Mesothelial cell of epicardium (in vitro differentiated cells): ENCODE measurements at places on chromosomes 11 and 22.

GRCh38 chr11:130779943-130780342 lies 136.3 kb downstream of the SNX19 start:
- DNase-seq = no peak

DNA sequence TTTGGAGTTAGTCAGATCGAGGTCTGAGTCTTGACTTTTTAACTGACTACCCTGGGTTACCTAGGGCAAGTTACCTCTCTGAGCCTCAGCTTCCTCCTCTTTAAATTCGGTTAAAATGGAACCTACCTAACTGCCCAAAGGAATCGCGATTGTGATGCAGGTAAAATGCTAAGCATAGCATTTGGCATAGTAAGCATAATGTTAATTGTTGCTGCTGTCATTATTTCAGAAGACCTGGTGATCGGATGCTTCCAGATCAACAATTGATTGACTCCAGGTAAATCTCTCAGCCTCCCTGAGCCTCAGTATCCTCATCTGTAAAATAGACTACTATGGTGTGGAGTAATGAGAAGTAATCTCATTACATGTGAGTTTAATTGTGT lies 550 bp upstream of the SLC43A1 start:
- DNase-seq = no peak

DNA sequence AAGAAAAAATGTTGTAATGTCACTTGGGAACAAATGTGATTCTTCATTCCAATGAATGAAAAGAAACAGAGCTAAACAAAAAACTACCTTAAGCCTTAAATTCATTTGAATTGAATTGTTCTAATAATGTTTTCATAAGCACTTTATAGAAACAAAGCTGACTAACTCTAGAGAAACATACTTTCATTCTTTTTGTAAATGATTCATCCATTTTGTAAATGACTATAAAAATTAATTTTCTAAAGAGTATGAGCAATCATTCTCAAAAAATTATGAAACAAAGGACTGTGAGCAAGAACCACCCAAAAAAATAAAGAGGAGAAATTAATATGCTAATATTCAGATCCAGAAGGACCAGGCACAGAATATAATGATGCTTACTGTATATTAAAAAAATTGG lies 986.5 kb upstream of the CHORDC1 start:
- no peak for DNase-seq

DNA sequence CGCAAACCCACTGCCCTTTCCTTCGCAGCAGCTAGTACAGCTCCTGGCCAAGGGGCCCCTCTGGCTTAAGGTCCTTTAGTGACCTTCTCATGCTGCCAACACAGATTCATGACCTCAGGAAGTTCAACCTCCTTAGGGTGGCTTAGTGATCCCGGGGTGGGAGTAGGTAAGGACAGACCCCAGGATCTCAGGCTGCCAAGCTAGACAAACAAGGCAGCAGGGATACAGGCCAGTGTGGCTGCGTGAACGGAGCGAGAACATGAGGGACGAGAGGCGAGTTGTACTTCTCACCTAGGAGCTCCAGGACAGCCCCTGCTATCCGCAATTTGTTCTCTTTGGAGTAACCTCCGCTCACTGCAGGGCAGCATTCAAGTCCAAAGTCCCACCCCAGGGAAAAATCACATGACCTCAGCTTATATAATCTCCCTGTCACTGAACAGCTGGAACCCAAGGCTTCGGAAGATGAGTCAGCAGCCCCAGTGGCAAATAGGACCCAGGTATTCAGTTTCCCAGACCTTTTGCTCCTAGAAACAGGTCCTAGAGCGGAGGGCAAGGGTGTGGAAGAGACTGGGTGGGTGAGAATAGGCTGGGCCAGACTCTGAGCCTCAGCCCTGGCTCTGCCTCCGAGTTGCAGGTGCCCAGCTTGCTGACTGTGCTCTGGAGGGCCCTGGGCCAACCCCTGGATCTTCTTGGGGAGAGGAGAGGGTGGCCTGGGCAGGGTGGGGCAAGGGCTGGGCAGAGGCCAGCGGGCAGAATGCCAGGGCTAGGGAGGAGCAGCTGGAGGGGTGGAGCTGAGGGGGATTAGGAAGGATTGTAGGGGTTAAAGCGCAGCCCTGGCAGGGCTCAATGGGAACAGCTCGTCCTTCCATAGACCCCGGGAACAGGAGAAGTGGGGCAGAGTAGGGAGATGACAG lies 13.1 kb downstream of the USP2 start:
- DNase-seq = no peak

- no peak for DNase-seq
Measured at GRCh38 chr22:19848298-19849224, 6.1 kb downstream of the GNB1L start.

DNA sequence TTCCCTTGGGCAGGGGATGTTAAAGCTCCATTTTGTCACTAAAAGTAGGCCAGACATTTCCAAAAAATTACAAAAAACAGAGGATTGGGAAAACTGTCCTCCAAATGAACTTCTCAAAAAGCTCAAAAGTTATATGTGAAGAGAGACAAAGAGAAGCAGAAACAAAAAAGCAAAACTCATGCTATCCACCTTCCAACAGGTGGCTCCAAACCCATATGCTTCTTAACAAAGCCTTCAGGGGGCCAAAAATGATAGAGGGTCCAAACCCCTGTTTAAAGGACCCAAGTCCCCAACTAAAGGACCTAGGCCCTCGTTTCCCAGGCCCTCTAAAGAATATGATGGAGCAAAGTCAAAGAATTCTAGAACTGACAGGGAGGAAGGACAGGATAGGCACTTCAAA lies 146.7 kb downstream of the AASDHPPT start:
- DNase-seq = no peak

- DNase-seq = no peak
Measured at GRCh38 chr11:70712471-70712870, 314.1 kb downstream of the CTTN start.
